OCI-LY7 (cell line): ENCODE measurements at places on chromosomes 3 and 15. TPM values are rescaled to one million over a fixed set of nuclear protein-coding genes. Genes with fewer than 3 reads are reported as not detected.

DNA sequence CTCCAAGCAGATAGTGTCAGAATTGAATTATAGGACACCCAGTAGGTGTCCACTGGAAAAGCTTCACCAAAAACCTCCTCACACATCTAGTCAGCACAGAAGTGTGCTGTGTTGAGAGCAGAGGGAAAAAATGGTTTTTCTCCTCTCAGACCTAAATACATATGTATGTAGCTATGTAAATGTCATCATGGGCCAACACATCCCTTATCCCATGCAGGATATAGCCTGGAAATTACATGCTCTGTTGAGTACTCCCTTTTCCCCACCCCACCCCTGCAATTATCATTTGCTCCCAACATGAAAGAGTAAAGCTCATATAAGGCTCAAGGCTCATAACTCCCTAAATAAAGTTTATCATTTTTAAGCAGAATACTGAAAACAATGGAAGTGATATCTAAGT, 35.7 kb downstream of the DLG1 start:
- no peak for DNase-seq

- no peak for DNase-seq
These were observed 36.7 kb downstream of the FLNB start for GRCh38 chr3:58044691-58045483.

GRCh38 chr3:133574260-133574881, 885 bp downstream of the CDV3 start:
- DNase-seq = peak; percentile 83

- DNase-seq = no peak
These were observed 41.0 kb upstream of the TCF12 start for GRCh38 chr15:56877255-56877970.

DNA sequence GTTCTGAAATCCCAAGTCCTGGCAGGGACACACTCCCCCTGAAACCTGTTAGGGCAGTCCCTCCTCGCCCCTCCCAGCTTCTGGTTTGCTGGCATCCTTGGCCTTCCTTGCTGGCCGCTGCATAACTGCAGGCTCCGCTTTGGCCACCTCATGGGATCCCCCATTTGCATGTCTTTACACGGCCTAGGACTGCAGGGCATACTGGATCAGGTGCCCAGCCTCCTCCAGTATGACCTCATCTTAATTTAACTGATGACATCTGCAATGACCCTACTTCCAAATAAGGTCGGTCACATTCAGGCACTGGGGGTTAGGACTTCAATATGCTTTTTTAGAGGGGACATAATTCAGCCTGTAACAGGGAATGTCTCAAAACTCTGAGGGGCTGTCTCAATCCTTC, 173.3 kb downstream of the RAB11A start:
- no peak for DNase-seq

GRCh38 chr3:127222163-127222562, 29.2 kb downstream of the PRR23E start:
- DNase-seq = no peak

DNA sequence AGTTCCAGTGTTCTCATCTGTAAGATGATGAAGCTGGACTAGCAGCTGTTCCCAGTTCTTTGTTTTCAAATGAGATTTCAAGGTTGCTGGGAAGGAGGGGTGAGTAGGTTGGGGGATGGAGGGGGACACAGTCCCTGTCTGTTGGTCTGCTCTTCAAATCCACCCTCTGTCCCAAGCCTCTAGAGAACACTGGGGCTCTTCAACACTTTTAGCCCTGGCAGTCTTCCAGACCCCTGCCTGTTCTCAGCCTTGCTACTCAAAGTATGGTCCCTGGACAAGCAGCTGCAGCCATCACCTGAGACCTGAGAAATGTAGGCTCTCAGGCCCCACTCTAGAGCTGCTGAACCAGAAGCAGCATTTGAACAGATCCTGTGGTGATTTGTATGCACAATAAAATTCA, 41.3 kb downstream of the NEK11 start:
- DNase-seq = no peak

DNA sequence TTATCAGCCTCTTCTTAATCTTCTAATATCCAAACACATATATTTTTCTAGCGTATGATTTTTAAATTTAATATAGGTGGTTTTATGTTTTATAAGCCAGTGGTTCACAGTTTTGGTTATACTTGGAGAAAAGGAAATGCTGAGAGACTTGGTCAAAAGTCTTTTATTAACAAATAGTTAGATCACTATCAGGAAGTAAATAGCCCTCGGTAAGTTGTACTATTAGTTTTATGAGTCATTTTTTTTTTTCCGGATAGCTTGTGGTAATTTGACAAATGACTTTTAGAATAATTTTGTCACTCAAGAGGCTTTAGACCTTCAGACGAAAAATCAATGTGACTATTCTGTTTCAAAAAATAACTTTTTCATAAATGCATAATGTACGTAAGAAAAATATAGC, 232.2 kb upstream of the ROBO1 start:
- DNase-seq = no peak

DNA sequence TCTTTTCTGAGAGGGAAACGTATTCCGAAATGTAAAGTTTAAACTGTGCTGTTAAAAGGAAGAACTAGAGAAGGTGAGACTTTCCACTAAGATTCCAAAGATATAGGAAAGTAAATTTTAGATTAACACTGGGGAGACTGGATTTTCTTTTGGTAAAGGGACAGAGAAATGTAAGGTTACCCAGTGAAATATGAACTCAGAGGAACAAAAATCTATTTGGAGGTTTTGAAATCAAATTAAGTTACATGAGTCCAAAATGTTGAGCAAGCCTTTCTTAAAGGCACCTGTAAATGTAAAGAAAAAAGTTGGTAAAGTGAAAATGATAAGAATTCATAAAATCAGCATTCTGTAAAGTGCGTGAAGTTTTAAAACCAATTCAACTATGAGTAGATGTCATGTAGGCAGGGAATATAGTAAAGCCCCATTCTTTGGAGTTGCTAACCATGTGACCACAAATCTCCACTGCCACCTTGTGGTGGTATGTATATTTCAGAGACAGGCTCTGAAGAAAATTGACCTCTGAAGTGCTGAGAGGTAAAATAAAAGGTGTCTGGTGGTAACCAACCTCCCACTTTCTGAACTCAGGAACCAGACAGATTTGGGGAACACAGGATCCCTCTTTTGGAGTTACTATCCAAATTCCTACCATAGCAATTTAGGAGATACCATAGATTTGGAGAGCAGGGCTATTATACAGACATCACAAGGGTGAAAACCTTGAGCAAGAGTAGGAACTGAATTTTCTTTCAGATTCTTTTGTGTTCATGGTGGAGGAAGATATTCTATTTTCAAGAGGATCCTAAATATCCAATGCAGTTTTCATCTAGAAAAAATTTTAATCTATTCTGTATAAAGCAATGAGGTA, 215.3 kb downstream of the ROBO2 start:
- DNase-seq = peak; percentile 47

GRCh38 chr15:63456258-63456657, 48.1 kb upstream of the USP3 start:
- no peak for DNase-seq

- DNase-seq = no peak
These were observed 164.1 kb downstream of the ARRDC4 start for GRCh38 chr15:98124581-98124980.

DNA sequence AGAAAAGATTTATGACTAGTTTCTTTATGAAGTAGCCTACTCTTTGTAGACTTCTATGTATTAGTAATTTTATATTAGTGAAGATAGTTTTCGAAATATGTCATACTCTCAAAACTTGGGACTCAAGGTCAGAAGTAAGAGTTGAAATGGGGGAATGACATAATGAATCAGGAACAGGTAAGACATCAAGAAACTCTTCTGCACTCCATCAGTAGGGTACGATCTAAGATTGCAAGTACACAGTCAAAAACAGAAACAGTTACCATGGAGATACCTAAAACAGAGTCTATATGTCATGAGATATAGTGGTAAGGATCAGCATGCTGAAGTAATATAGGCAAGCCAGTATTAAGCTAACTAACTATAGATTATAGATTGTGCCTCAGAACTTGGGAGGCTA, 187.0 kb upstream of the MLF1 start:
- no peak for DNase-seq

DNA sequence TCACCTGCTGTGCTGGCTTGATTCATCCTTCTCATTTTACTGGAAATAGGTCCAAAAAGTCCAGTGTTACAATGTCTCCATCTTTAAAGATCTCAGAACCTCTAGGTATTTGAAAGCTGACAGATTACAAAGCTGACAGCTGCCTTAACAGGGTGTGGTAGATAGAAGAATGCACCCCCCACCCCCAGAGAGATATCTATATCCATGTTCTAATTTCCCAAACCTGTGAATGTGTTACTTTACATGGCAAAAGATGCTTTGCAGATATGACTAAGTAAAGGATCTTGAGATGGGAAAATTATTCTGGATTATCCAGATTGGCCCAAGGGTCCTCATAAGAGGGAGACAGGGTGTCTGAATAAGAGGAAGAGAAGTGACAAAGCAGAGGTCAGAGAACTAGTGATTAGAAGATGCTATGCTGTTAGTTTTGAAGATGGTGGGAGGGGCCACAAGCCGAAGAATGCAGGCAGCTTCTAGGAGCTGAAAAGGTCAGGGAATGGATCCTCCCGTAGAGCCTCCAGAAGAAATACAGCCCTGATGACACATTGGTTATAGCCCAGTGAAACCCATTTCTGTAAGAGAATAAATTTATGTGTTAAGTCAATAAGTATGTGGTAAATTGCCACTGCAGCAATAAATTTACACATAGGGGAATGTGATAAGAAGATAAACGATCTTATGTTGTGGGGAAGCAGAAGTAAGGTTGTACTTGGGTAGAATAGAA, 21.5 kb upstream of the FSTL1 start:
- DNase-seq = no peak

- no peak for DNase-seq
These were observed 59.9 kb downstream of the SMAD6 start for GRCh38 chr15:66761726-66762595.

DNA sequence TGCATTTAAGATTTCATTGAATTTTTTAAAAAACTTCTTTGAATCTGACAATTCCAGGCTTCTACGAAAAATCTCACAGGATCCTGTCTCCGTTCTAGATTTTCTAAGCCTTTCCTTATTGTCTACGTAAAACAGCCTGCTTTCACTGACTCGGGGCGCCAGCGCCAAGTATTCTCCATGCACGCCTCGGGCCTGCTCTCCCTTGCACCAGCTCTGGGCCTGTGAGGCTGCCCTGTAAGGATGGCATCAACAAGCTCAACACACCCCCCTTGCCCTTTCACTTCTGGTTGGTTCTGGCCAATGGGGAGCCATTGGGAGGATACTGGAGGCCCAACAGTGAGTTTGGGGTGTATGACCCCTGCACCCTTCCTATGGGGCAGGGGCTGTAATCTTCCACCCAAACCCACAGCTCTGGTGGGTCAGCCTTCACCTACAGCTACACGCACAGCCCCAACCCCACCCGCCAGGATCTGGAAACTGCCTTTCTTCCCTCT, 47.8 kb downstream of the SLC41A3 start:
- no peak for DNase-seq

DNA sequence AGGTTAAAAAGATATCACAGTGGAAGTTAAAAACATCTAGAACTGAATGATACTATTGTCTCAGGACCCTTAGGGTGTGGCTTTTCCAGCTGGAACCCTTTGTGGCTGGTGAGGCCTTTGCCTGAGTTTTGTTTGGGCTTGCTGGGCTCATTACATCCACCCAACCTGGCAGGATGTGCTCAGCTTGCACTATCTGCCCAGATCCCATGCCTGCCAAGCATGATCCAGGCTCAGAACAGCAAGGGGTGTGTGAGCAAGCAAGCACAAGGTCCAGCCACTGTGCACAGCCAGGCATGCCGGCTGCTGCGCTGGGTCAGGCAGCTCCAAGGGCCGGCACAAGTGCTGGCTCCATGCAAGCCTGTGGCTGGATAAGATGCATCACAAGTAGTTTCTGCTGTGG, 512.7 kb upstream of the CDIN1 start:
- DNase-seq = no peak

- no peak for DNase-seq
These were observed 775.6 kb downstream of the ROBO2 start for GRCh38 chr3:77815467-77815866.

GRCh38 chr3:150763122-150763840, at the start of gene SIAH2:
TSS of gene SIAH2 (minus strand) at chr3:150763169. CDS start at chr3:150762849, 320 bp downstream.
- peak; percentile 92 for DNase-seq

- DNase-seq = peak; percentile 97
These were observed 29.7 kb downstream of the ALG1L2 start for GRCh38 chr3:130111185-130111864.

GRCh38 chr3:114646526-114646925, 352.7 kb downstream of the TIGIT start:
- DNase-seq = no peak

DNA sequence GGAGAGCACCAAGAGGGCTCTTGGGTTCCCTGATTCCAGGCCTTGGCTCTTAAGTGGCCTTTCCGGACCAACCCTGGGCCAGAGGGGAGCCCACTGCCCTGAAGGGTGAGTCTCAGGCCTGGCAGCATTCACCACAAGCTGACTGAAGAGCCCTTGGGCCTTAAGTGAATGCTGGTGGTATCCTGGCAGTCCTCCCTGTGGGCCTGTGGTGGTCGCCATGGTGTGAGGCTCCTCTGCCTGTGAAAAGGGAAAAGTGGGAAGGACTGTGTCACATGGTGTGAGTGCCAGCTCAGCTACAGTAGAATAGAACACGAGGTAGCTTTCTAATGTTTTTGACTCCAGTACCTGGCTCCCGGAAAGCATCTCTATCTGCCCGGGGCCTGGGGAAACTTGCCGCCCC, 15.3 kb downstream of the CHDH start:
- DNase-seq = no peak

GRCh38 chr15:43277231-43277823, 10.6 kb upstream of the TGM5 start:
- DNase-seq = no peak

GRCh38 chr15:70995383-70995970, 102.9 kb downstream of the LRRC49 start:
- DNase-seq = no peak

GRCh38 chr3:192122832-192123594, 604.3 kb downstream of the FGF12 start:
- DNase-seq = no peak

- DNase-seq = peak; percentile 92
These were observed 57.0 kb downstream of the IQSEC1 start for GRCh38 chr3:13016083-13016720.

- no peak for DNase-seq
These were observed 23.0 kb downstream of the NMNAT3 start for GRCh38 chr3:139654637-139655365.

- no peak for DNase-seq
These were observed 114.5 kb upstream of the GADL1 start for GRCh38 chr3:31008994-31009393.

Gene ECE2
- not detected in 2 replicates for total RNA-seq

Gene PRR20G
- not detected in 2 replicates for total RNA-seq

Gene KBTBD13
- not detected in 2 replicates for total RNA-seq

Gene FBXW12
- 0.37 and 0.44 TPM in 2 replicates for total RNA-seq

Gene ACSBG1
- 0.30 and 0.52 TPM in 2 replicates for total RNA-seq

Gene ITIH4
- 2.2 and 4.6 TPM in 2 replicates for total RNA-seq

Gene KNL1
- 58.7 and 62.3 TPM in 2 replicates for total RNA-seq

Gene LRRC49
- not detected in 2 replicates for total RNA-seq

Gene GP5
- not detected in 2 replicates for total RNA-seq

Gene PSTPIP1
- 23.6 and 27.4 TPM in 2 replicates for total RNA-seq

Gene SLC15A2
- 15.2 and 25.3 TPM in 2 replicates for total RNA-seq

Gene TEX55
- not detected in 2 replicates for total RNA-seq

Gene HLTF
- 107 and 121 TPM in 2 replicates for total RNA-seq

Gene ANKDD1A
- 3.1 and 5.1 TPM in 2 replicates for total RNA-seq
